ENCODE measurements at places on chromosomes 4 and X.

DNA sequence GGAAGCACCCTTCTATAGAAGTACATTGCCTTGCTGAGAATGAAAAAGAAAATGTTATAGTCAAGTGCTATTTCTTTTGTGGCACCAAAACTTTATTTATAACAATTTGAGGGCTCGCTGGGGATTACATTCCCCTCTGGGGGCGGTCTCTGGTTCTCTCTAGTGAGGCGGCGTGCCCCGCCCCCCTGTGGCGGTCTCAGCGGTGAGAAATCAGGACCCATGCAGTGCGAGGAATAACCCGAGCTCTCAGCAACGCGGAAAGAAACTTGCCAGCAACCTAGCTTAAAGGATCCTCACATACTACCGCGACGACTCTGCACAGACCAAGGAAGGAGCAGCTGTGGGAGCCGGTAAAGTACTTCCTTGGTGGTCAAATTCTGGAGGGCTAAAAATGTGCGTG, 83.4 kb upstream of the SHISA3 start:
- DNase-seq, result no peak

DNA sequence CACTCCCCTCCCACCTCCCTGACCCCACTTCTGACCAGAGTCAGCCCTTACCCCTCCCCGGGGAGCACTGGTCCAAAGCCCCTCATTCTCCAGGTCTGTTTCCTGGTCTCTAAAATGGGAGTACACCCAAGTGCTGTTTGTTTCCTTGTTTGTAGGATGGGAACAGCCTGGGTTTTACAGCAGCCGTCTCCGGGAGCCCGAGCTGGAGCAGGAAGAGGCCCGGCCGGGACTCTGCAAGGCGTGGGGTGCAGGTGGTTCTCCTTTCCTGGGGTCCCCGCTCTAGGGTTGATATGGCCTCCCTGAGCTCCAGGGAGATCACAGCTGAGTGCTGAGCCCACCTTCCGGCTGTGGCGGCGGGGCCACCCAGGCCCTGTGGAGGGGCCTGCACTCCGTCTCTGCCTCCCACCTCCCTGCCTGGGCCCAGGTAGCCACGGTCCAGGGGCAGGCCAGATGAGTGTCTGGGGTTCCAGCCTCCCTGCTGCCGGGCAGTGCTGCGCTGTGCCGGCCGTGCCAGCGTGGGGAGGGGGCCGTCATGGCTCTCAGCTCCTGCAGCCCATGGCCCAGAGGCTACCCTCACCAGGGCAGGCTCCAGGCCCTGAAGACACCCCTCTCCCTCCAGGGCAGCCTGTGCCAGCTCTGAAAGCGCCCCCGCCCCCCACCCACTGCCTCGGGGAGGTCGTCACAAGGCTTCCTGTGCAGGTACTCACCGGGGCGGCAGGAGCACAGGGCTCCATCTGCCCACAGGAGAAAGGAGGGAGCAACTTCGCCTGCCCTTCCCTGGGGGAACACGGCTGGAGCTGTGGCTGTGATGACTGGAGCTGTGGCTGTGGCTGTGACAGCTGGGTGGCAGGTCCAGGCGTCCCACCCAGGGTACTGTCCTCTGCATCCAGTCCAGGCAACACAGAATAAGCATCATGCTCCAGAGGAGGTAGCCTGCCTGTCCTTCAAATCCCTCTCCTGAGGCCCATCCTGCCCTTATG, 98.8 kb downstream of the ADRA2C start:
- DNase-seq, result no peak

- no peak for DNase-seq
Observed at GRCh38 chr4:182874304-182874751, 42.9 kb downstream of the DCTD start.

- DNase-seq, result no peak
Observed at GRCh38 chrX:11099465-11099864, 11.7 kb upstream of the HCCS start.

- DNase-seq, result no peak
Observed at GRCh38 chr4:98969878-98970785, 25.4 kb upstream of the METAP1 start.

- no peak for DNase-seq
Observed at GRCh38 chr4:93396272-93396671, 432.3 kb upstream of the ATOH1 start.
